ENCODE measurements at places on chromosomes 13 and 19. TPM values are rescaled to one million over a fixed set of nuclear protein-coding genes. Genes with fewer than 3 reads are reported as not detected.

DNA sequence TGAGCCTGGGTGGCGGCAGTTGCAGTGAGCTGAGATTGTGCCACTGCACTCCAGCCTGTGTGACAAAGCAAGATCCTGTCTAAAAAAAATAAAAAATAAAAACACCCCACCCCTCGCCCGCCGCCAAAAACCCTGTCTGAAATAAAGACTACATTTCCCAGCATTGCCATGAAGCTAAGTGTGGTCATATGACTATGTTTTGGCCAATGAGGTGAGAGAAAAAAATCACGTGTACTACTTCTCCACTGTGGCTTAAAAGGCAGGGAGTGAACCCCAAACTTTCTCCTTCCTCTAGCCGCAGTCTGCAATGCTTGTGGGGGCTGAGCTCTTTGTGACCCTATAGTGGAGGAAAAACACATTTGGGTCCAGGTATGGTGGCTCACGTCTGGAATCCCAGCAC, 54.9 kb downstream of the COLGALT1 start:
- no peak for DNase-seq

The KIRREL2 gene
- total RNA-seq: not detected

The ZNF547 gene
- 4.4 TPM for total RNA-seq

DNA sequence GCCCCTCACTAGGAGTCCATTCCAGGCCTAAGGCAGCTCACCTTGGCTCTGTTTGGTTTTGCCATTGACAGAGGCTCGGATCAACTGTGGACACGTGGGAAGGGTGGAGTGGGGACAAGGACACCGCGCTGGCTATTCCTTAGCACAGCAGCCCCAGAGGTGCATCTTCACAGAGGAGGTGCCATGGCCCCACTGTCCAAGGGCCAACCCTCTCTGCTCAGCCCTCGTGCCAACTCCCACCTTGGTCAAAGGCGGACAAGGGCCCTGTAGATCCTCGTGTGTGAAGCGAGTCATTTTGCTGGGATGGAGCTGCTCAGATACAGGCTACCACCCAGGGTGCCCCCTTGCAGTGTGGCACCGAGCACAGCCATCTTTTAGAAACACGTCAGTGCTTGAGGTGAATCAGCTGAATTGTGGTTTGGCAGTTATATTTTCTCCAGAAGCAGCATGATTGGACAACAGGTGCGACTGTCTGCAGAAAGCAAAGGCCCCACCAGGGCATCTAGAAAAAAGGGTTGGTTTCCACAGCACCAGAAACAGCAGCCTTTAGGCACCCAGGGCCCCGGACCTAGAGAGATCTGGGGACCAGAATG, 192.1 kb upstream of the GPR12 start:
- no peak for DNase-seq

GRCh38 chr13:101925731-101926130, 473.3 kb downstream of the ITGBL1 start:
- no peak for DNase-seq

The ADGRE1 gene
- total RNA-seq: 65.2 TPM

DNA sequence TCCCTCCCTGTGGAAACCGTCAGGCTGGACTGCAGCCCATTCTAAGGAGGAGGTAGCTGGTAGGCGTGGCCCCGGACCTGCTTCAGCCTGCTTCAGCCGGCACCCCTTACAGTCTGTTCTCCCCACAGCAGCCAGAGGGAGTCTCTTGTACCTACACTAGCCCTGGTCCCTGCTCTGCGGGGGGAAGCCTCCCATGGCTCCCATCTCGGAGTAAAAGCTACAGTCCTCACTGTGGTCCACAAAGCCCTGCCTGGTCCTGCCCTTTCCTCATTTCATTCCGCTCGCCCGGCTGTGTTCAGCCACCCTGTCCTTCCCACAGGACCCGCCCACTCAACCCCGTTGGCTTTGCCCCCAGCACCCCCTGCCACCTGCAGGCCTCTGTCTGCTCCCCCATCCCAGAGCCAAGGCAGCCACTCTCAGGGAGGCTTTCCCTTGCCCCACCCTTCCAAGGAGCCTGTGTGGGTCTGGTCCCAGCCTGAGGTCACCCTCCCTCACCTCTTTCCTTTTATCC, 1.3 kb downstream of the PGLYRP1 start:
- no peak for DNase-seq

DNA sequence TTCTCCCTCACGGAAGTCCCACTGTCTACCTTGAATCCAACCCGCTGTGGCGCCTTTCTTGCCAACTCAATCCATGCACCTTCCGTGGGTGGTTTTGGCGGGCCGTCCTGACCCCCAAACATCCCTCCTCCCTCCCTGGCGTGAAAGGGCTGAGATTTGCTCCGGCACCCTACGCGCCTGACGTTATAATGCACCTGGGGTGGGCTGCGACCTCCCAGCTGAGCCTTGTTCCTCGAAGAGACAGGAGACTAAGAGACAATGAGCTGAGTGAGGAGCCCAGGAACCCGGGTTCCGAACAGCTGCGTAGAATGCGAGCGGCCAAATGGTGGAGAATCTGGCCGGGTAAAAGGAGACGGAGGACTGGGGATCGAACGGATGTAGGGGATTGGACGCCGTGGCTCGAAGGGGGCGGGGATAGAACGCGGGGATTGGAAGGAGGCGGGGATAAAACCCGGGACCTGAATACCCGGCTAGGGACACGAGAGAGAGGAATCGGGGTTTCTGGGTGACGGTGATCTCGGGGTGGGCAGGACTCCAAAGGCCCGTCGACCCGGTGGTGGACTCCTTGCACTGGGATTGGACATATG, at the start of gene CPT1C:
CPT1C (plus strand) TSS at position 461 of the 587 bp plus-strand sequence. CDS start 1,137 bp downstream, outside the sequence.
- peak; percentile 83 for DNase-seq

GRCh38 chr13:107258599-107259187, 690.8 kb upstream of the ARGLU1 start:
- no peak for DNase-seq

Measured in spleen (tissue), 13 donors.